AG04449 (cell line): ENCODE measurements at places on chromosomes 13 and 19.

DNA sequence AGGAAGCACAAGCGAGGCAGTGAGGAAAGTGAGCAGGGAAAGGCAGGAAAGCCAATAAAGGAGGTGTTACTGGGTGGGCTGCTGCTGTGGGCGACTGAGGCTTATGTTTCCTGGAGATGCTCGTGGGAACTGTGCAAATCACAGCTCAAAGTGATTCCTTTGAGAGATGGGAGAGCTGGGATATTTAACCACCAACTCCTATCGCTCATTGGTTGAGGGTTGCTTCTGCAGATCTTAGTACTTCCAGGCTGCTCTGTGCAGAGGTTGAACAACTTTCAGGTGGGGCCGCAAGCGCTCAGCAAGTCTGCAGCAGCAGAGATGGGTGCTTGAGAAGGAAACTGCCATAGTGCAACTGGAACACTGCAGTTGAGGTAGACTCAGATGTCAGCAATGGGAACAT lies 8.4 kb downstream of the PCDH8 start:
- DNase-seq: no peak

- DNase-seq: no peak
Observed at GRCh38 chr13:33611121-33611805, 206.7 kb upstream of the RFC3 start.

DNA sequence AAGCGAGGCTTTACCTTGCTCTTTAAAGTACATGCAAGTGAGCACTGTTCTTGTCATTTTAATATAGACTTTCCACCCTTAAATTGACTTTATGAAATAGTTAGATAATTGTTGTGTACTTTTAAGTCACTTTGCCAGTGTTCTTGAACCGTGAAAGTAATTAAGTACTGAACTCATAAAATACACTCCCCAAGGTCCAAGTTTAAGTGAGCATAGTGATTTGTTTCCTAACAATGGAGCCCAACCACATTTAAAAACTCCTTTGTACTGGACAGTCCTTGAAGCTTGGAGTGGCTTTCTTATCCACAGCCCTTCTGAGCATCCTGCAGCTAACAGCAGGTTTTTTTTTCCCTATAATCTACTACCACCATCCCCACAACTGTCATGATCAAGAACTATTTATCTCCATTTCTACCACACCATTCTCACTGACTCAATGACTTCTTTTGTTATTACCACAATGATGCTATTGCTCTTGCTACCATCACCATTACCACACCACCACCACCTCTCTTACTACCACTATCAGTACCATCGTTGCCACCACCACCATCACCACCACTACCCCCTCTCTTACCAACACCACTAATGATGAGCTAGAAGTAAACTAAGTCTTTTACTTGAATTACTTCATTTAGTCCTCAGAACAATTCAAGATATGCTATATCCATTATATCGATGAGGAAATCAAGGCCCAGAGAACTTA lies 452.6 kb downstream of the DIAPH3 start:
- DNase-seq: no peak

DNA sequence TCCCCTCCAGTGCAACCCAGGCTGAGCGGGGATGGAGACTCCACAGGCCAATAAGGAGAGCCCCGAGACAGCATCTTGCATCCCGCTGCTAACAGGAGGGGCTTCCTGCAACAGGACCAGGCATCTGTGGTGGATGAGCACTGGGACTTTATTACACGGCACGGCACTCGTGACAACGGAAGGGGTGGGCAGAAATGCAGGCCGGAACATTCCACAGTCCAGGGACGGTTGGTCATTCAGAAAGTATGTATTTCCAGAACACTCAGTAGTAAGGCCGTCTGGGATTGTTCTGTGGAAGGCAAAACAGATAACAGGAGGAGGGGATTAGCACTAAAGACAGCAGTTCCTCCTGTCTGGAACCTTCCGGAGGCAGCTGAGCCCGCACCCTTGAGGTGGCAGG lies 3.3 kb upstream of the TM6SF2 start:
- peak; percentile 33 for DNase-seq

- DNase-seq: no peak
Observed at GRCh38 chr13:44151474-44151873, 222.2 kb upstream of the SERP2 start.

DNA sequence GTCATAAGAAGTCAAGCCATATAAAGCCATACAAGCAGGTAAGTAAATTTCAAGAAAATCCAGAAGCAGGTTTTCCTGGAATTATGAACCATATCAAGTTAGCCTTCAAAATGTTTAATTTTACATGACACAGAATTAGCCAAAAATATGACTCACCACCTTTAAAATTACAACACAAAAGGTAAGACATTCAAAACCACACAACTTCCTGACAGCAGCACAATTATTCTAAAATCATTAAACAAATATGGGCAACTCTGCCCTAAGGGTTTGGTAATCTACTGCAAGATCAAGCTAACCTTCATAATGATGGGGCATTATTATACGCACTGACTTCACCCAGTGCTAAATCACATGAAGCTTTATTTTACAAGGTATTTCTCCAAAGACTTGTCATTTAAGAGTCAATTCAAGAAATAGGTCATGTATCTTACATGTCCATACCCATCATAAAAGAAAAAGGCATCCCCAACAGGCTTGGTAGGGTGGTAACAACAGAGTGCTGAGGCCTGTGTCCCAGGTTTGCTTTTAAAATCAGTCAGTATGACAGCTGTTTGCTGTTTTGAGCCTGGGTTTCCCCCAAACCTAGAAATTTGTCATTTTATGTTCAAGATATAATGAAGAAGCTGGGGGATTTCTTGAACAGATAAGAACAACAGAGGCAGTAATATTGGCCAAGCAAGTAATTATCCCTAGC lies 15.2 kb downstream of the RCBTB1 start:
- DNase-seq: no peak

DNA sequence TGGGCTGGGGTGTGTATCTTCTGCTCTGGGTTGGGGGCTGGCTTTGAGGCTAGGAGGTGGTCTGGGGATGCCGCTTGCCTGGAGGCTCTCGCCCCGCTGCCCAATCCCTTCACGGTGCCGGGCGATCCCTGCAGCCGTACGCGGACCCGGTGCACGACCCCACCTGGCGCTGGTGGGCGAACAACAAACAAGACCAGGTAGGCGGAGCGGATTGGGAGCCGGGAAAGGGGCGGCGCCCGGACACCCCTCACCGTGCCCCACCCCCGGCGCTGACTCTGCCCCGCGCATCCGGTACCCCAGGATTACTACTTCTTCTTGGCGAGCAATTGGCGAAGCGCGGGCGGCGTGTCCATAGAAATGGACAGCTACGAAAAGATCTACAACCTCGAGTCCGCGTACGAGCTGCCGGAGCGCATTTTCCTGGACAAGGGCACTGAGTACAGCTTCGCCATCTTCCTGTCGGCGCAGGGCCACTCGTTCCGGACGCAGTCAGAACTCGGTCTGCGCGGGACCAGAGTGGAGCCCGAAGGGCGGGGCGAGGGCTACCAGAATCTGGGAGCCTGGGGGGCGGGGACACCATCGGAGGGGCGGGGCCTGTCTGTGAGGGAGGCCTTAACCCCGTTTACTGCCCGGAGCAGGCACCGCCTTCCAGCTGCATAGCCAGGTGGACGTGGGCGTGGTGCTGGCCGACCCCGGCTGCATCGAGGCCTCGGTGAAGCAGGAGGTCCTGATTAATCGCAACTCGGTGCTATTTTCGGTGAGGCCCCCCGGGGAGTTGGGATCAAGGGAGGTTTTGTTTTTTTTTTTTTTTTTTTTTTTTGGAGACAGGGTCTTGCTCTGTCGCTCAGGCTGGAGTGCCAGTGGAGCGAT lies 12.1 kb upstream of the PSMD8 start:
- no peak for DNase-seq

DNA sequence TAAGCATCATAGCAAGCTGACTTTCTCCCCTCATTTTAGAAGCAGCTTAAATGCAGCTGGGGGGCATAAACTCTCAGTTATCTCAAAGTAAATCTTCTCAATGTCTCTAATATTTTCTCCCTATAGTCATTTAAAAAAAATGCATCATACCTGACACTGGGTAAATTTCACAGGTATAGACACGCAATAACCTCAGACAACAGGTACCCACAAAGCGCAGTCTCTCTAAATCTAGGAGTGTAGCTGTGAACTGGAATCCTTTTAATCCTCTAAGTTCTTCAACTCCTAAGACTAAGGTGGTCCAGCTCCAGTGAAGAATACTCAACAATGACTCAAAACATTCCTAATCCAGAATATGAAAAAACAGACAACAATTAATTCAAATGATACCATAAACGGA lies 141.2 kb downstream of the MYCBP2 start:
- DNase-seq: no peak

GRCh38 chr13:42720113-42720857 lies 61.1 kb upstream of the FAM216B start:
- peak; percentile 94 for DNase-seq

DNA sequence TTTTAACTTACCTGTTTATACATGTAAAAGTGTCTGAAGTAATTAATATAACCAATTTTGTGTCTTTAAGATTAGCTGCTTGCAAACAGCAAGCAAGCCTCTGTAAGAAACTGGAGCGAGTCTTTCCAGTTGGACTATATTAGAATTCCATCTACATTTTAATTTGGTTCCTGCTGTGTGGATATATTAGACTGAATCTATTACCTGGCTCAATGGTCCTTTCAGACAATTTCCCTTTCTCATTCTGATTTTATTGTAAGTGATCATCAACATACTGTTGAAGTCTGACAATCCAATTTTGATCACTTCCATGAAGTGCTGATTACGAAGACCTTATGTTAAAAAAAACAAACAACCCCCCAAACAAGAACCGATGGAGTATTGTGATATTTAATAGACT lies 72.3 kb downstream of the GPC5 start:
- no peak for DNase-seq

DNA sequence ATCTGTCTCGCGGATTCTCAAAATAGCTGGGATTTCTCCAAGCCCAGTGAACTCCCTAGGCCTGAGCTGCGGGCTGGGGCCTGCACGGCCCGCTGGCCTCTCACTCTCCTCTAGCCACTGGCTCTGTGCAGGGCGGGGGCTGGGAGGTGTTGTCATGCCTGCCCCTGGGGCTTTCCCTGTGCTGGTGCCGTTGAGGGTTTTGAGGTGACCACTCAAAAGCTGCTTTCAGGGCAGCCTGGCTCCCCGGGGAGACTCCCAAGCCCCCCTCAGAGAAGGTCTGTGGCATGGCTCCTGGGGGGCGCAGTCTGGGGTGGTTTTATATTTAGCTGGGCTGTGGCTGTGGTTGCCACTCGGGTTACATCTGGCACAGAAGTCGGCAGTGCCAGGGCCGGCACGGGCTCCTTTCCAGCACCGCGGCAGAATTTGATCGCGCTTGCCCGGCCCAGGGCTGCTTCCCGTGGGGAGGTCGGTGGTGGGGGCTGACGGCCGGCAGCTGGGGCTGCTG lies 10.0 kb downstream of the NDUFB7 start:
- DNase-seq: no peak

DNA sequence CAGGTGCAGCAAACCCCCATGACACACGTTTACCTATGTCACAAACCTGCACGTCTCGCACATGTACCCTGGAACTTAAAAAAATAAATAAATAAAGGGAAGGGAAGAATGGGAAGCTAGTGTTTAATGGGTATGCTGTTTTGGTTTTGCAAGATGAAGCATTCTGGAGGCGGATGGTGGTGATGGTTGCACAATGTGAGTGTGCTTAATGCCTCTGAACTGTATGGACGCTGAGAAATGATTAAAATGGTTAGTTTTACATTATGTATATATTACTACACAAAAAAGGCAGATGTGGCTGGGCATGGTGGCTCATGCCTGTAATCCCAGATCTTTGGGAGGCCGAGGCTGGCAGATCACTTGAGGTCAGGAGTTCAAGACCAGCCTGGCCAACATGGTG lies 17.8 kb downstream of the NFILZ start:
- no peak for DNase-seq

- no peak for DNase-seq
Observed at GRCh38 chr19:49567861-49568441, 12.4 kb downstream of the NOSIP start.

- no peak for DNase-seq
Observed at GRCh38 chr13:94280349-94280748, 199.1 kb downstream of the DCT start.

GRCh38 chr19:49871349-49871985 lies 4.1 kb upstream of the PNKP start:
- DNase-seq: no peak

GRCh38 chr19:45477186-45477585 lies 9.4 kb downstream of the FOSB start:
- DNase-seq: no peak

GRCh38 chr13:21964686-21965085 lies 293.8 kb downstream of the FGF9 start:
- no peak for DNase-seq

DNA sequence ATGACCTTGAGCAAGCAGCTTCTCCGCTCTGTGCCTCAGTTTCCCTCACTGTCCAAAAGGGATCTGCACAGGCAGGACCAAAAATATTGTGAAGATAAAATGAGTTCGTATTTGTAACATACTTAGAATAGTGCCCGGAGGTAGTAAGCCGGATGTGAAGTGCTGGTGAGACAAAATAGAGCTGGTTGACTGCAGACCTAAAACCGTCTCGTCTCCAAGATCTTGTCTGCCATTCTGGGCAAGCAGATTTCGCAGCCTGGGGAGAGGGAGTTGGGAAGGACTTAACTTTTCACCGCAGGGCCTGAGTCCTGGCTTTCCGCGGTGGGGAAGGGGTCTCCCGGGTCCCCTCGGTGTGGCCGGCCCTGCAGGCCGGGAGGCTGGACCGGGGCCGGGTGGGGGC lies 8.2 kb upstream of the BBC3 start:
- no peak for DNase-seq

GRCh38 chr13:20505405-20506366 lies 20.0 kb downstream of the CRYL1 start:
- DNase-seq: no peak

DNA sequence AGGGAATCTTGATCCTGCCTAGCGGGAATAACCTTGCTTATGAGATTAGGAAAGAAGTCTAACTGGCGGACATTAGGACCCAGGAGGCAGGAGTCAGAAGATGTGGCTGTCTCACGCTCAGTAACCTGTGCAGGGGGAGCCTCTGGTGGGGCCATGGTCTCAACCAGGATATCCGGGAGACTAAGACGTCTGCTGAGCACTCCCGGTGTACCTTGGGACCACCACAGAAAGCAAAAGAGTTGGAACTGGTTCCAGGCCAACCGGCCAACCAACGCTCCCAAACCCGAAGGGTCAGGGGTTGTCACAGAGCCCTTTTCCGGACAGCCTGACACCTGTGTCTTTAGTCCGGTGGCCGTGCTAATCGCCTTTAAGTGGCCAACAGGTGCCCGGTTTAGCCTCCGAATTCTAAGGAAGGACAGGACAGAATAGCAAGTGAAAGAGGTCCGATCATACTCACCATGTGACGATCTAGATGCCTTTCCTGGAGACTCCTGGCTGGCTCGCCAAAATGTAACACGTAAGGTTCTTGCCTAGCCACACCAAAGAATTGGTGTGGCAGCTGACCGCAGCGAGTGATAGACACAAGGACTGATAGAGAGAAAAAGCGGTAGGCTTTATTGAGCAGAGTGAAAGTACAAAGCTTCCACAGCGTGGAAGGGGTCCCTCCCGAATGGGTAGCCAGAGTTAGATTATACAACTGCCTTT lies 103.9 kb upstream of the DIAPH3 start:
- no peak for DNase-seq

- DNase-seq: no peak
Observed at GRCh38 chr13:48527955-48528354, 4.9 kb downstream of the RCBTB2 start.
